MCF 10A (cell line): ENCODE measurements at places on chromosomes 7 and 10. TPM values are rescaled to one million over a fixed set of nuclear protein-coding genes. Genes with fewer than 3 reads are reported as not detected.

DNA sequence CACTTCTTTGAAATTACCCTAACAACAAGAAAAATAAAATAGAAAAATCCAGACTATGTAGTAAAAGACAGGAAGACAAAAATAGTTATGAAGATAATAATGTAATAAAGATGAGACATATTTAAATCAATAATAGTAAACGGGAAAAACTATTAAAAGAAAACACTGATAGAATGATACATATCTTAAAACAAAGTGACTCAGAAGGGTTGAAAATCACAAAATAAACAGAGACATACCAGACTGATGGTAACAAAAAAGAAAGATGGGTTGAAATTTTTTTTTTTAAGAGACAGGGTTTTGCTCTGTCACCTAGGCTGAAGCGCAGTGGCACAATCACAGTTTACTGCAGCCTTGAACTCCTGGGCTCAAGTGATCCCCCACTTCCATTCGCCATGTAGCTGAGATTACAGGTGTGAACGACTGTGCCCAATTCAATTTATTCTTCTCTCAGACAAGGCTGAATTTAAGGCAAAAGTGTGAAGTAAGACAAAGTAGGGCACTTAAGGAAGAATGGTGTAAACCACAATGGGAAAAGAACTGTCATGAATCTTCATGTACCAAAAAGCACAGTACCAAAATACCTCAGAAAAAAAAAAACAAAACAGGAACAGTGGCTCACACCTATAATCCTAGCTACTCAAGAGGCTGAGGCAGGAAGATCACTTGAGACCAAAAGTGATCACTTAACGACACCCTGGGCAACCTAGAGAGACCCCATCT, 47.4 kb downstream of the LMBR1 start:
- no peak for DNase-seq

DNA sequence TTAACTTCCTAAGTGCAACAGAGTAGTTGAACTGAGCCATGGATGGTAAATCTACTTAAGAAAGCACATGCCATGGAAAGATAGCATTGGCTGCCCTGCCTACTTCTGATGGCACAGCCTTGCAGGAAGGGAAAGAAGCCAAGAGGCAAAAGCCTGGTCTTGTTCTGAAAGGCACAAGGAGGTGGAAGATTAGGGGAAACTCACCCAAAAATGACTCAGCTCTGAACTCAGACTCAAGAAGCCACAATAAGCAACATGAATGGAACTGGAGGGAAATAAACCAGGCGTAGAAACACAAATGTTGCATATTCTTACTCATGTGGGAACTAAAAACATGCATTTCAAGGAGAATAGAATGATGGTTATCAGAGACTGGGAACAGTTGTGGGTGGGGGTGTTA, 20.8 kb upstream of the ALOX5 start:
- no peak for DNase-seq

- no peak for DNase-seq
Observed at GRCh38 chr7:70063927-70064326, 465.7 kb downstream of the AUTS2 start.

GRCh38 chr7:22252936-22253536, 103.9 kb downstream of the RAPGEF5 start:
- DNase-seq, result no peak

DNA sequence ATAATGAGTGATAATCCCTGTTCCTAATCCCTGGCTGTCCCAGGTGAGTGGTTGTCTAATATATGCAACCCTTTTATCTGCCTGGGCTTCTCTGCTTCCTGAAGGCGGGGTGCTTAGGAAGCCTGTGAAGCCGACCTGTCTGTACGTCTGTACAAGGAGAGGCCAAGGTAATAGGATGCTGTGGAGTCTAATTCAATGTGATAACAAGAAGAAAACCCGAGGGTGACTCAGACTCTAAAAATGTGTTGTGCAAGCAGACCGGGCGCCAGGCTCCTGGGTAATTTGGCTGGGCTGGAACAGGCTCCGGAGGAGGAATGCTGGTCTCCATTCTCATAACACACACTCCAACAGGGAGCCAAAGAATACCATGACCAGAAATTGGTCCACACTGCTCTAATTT, 43.6 kb downstream of the THNSL1 start:
- DNase-seq, result peak; percentile 94

- no peak for DNase-seq
Observed at GRCh38 chr10:129942936-129943715, 20.9 kb downstream of the EBF3 start.

DNA sequence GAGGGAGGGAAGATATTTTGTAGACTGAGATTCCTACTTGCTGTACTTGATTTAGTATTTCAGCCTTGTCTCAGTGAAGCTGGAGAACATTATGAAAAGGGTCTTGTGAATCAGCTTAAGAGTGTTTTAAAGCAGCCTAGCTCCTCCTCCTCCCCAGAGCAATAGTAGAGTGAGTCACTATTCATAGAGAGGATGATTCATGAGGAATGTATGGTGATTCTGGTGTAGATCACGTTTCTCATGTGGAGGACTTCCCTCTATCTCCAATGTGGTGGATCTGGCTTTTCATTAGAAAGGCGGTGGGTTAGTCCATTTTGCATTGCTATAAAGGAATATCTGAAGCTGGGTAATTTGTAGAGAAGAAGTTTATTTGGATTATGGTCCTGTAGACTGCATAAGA, 340.1 kb upstream of the CHRM2 start:
- DNase-seq, result peak; percentile 66

DNA sequence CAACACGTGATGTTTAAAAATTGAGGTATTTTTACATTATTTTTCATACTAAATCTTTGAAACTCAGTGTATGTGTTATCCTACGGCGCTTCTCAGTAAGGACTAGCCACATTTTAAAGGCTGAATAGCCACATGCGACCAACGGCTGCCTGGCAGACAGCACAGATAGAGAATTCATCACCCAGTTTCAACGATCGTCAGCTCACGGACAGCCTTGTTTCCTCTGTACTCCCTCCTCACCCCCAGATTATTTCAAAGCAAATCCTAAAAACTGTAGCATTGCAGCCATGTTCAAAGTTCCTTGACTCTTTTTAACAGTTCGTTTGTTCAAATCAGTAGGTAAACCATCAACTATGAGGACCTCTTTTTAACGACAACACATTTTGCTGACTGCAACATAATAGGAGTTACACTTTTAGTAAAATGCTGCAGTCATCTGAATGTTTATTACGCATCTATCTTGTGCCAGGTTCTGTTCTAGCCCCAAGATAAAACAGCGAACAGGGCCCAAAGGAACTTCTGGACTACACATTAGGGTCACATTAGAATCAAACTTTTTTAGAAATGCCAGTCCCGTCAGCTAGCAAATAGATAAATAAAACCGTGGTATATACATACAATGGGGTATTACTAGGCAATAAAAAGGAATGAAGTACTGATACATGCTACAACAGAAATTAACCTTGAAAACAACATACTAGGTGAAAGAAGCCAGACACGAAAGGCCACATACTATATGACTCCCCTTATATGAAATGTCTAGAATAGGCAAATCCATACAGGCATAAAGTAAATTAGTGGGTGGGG, 5.7 kb downstream of the OSBPL3 start:
- no peak for DNase-seq

GRCh38 chr7:78261302-78261701, 462.7 kb downstream of the PHTF2 start:
- DNase-seq, result no peak

GRCh38 chr7:45028920-45029344, 28.9 kb downstream of the CCM2 start:
- no peak for DNase-seq

GRCh38 chr10:69403519-69403918, 13.2 kb downstream of the TACR2 start:
- DNase-seq, result no peak

DNA sequence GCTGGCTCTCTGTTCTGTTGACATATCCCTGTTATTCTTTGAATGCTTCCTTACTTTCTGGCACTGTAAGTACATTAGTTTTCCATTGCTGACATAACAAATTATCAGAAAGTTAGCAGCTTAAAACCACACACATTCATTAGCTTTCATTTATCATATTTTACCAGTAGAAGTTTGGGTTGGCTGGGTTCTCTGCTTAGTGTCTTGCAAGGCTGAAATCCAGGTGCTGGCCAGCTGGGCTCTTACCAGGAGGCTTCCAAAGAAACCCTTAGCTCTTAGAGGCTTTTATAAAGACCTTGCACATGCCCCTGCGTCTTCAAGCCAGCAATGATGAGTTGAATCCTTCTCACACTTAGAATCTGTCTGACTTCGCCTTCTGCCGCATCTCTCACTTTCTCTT, 160.6 kb downstream of the MLLT10 start:
- DNase-seq, result no peak

DNA sequence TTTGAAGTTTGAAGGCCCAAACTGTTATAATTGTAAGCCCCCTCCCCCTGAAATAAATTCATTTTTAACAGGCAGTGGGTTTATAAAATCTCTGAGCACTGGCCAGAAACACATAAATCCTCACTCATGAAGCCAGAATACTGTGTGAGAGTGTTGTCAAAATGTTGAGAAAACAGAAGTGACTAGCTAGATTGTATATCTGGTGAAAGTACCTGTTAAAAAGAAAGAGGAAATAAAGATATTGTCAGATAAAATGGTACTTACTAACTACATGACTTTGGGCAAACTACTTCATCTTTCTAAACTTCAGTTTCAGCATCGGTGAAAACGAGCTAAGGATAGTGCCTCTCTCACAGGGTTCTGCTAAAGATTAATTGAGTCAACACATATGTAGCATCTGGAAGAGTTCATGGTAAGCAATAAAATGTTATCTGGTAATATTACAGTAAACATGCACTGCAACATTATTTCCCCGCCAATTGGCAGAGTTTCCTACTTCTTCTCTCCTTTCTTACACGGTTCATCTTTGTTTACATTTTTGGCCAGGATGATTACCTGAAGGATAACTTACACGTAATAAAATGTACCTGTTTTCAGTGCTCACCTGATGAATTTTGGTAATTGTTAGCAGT, 202.5 kb upstream of the CHRM2 start:
- DNase-seq, result no peak

DNA sequence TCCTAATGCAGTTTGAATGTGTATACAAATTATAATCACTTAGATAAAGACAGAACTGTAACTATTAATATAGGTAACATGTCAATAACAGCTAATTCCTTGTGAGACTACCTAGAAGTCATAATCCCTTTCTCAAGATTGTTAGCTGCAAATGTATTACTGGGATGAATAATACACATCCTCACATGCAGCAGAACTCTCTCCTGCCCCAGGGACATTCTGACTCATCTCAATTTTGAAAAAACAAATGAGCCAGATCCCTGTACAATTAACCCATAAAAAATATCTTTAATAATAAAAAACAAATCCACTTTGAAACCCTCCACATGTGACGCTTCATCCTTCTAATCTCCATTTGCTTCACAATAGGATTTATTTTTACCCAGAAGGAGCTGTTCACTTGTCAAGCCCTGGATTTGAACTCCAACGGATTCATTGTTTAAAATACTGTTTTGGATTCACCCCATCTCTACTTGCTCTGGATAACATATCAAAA, 428.4 kb upstream of the TEX47 start:
- no peak for DNase-seq

GIMAP5 gene
- not detected in 2 replicates for total RNA-seq

CUL2 gene
- total RNA-seq, result 30.7 and 30.9 TPM in 2 replicates

PRKAR2B gene
- 0.15 TPM in 1 of 2 replicates, not detected in the other for total RNA-seq

COL13A1 gene
- 0.22 and 0.47 TPM in 2 replicates for total RNA-seq

ATOH7 gene
- total RNA-seq, result not detected in 2 replicates

LMOD2 gene
- total RNA-seq, result not detected in 2 replicates

NUTM2B gene
- total RNA-seq, result 0.49 and 0.88 TPM in 2 replicates
